ENCODE measurements at places on chromosomes 6 and 20. TPM values are rescaled to one million over a fixed set of nuclear protein-coding genes. Genes with fewer than 3 reads are reported as not detected.

Gene KHDC1L
- total RNA-seq, result 3.5 TPM

Gene ZMYND8
- total RNA-seq, result 102 TPM

Gene SLC35B2
- 49.8 TPM for total RNA-seq

Gene DLL1
- total RNA-seq, result 5.5 TPM

Gene RPS10
- 926 TPM for total RNA-seq

Gene PHIP
- total RNA-seq, result 43.9 TPM

Gene CALHM6
- 10.4 TPM for total RNA-seq

Gene TMEM244
- not detected for total RNA-seq

Gene PCK1
- total RNA-seq, result 3.1 TPM

Gene CRISP2
- 197 TPM for total RNA-seq

Gene ALDH8A1
- 4.9 TPM for total RNA-seq

Gene MAPK13
- 61.7 TPM for total RNA-seq

Gene FOXP4
- 39.7 TPM for total RNA-seq

Gene DDR1
- total RNA-seq, result 97.6 TPM

DNA sequence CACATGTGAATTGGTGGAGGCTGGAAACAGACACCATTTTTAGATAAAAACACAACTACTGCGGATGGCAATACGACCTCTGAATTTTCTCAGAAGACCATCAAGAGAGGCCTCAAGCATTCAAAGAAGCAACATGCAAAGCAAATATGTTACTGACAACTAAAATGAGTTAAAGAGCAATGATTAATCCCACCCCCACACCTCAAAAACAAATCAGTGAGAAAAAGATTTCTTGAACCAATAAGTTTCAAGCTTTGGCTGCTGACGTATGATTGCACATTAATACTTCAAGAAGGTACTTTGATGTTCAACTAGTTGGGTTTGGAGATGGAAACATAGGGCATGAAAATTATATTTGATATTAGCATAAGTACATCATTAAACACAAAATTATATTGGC is 982 bp downstream of the MMUT start:
- peaks cover 13% of the 10 kb centered on the region for H3K4me1 ChIP-seq
- H3K36me3 ChIP-seq, result no peaks in the 10 kb centered on the region
- no peaks in the 10 kb centered on the region for H3K27me3 ChIP-seq
- H3K4me3 ChIP-seq, result peak overlapping the region; percentile 91
- H3K27ac ChIP-seq, result no peak overlapping the region

GRCh38 chr6:33118525-33119123 is 42.8 kb downstream of the HLA-DPB1 start:
- H3K27me3 ChIP-seq, result peaks cover 3% of the 10 kb centered on the region
- H3K27ac ChIP-seq, result no peak overlapping the region
- no peaks in the 10 kb centered on the region for H3K4me1 ChIP-seq
- no peak overlapping the region for H3K4me3 ChIP-seq
- no peak for DNase-seq

DNA sequence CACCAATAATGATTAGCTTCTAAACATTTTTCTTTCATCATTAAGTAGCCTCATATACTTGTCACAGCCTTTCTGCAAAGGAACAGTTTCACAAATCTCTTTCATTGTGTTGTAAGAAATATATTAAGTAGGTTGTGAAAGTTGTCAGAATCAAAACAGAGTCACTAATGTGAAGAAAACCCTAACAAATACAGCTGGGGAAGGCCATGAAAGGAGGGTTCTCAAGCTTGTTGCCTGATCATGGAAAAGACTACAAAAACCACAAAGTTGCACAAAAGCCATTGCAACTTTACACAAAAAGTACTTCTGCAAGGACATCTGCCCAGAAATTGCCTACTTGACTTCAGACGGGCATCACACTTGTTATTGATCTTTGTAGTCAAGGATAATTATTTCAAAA is 216.1 kb downstream of the ALDH8A1 start:
- no peaks in the 10 kb centered on the region for H3K27me3 ChIP-seq
- no peak overlapping the region for H3K4me3 ChIP-seq
- H3K4me1 ChIP-seq, result peaks cover 3% of the 10 kb centered on the region
- no peak overlapping the region for H3K27ac ChIP-seq

DNA sequence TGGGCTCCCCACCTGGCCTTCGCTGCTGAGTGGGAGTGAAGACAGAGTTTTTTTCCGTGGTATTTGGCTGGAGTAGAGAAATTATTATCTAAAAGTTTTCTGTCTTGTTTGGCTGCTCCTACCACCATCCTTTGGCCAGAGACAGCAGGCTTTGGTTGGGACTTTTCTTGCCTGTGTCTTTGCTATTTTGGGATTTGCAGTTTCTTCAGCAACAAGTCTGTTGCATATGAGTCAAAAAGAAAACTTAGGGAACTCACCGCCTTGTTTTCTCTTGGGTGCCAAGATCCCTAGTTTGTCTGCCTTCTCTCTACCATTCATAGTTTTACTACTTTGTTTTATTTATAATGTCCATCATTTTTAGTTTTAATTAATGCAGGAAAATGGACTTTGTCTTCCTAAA is 683.8 kb downstream of the DOK5 start:
- no peak overlapping the region for H3K27ac ChIP-seq
- no peak for DNase-seq
- no peaks in the 10 kb centered on the region for H3K36me3 ChIP-seq
- H3K27me3 ChIP-seq, result no peaks in the 10 kb centered on the region
- no peaks in the 10 kb centered on the region for H3K4me1 ChIP-seq
- H3K4me3 ChIP-seq, result no peak overlapping the region

DNA sequence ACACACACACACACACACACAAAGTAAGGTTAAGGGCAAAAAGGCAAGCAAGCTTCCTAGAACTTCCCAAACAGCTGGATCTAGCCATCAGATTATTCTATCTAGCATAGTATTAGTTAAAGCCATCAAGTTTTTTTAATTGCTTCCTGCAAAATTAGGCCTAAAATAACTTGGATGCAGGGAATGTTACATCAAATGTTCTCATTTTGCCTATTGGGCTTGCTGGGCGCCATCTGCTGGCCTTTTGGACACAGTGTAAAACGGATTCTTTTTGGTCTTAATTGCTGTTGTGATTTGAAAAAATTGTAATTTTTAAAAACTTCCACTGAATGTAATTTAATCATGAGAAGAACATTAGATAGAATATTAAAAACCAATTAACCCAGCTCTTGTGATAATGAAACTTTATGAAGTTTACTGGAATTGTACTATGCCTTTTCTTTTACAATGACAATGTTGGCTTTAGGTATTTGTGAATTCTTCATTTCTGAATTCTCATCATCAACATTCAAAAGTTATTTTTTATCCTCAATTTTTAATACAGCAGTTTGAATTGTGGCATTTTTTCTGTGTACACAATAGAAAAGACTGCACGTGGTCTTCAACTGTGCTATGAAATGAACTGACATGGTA is 6.8 kb downstream of the MKKS start:
- H3K36me3 ChIP-seq, result no peaks in the 10 kb centered on the region
- no peak overlapping the region for H3K4me3 ChIP-seq
- peaks cover 17% of the 10 kb centered on the region for H3K4me1 ChIP-seq
- no peak overlapping the region for H3K27ac ChIP-seq

GRCh38 chr6:144365271-144365670 is 80.1 kb downstream of the UTRN start:
- H3K4me3 ChIP-seq, result no peak overlapping the region
- no peak overlapping the region for H3K27ac ChIP-seq

DNA sequence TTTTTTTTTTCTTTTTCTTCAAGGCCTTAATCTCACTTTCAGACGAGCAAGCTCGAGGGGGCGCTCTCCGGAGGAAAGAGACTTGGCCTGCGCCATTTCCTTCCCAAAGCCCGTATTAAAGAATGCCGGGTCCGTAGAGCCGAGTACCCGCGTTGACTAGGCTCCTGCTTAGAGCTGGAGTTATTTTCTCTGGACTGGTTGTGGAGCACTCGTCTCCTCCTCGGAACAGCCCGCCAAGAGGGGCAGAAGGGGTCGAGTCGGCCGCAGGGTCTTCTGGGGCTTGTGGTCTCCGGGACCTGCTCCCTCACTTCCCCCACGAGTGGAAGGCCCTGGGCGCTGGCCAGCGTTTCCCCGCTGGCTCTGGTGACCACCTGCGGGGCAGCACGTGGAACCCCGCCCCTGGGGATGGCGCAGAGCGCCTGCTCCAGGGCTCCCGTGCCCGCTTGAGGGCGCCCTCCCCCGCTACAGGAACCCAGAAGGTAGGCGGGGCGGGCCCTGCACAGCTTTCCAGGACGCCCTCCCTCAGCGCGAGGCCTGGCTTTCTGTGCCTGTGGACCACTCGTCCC is 2.7 kb upstream of the MEI4 start:
- peak; percentile 84 for DNase-seq
- no peaks in the 10 kb centered on the region for H3K36me3 ChIP-seq
- peak overlapping the region; percentile 70 for H3K27ac ChIP-seq
- H3K27me3 ChIP-seq, result no peaks in the 10 kb centered on the region
- H3K4me1 ChIP-seq, result no peaks in the 10 kb centered on the region

GRCh38 chr6:137820952-137821351 is 46.1 kb upstream of the TNFAIP3 start:
- DNase-seq, result no peak
- no peaks in the 10 kb centered on the region for H3K27me3 ChIP-seq
- H3K27ac ChIP-seq, result peak overlapping the region; percentile 21
- H3K4me1 ChIP-seq, result peaks cover 28% of the 10 kb centered on the region
- no peaks in the 10 kb centered on the region for H3K36me3 ChIP-seq

- no peak overlapping the region for H3K4me3 ChIP-seq
- no peak overlapping the region for H3K27ac ChIP-seq
- peaks cover 14% of the 10 kb centered on the region for H3K4me1 ChIP-seq
- H3K27me3 ChIP-seq, result no peaks in the 10 kb centered on the region
Measured at GRCh38 chr6:116247285-116247684, 6.6 kb downstream of the TSPYL4 start.

GRCh38 chr6:118896339-118897136 is 2.6 kb downstream of the ASF1A start:
- H3K27ac ChIP-seq, result no peak overlapping the region
- H3K4me3 ChIP-seq, result no peak overlapping the region
- no peaks in the 10 kb centered on the region for H3K27me3 ChIP-seq
- H3K4me1 ChIP-seq, result peaks cover 9% of the 10 kb centered on the region

GRCh38 chr20:8330319-8330784 is 198.3 kb downstream of the PLCB1 start:
- no peaks in the 10 kb centered on the region for H3K36me3 ChIP-seq
- H3K4me1 ChIP-seq, result no peaks in the 10 kb centered on the region
- no peaks in the 10 kb centered on the region for H3K27me3 ChIP-seq
- no peak overlapping the region for H3K4me3 ChIP-seq

GRCh38 chr6:142395768-142396231 is 94.0 kb downstream of the ADGRG6 start:
- no peaks in the 10 kb centered on the region for H3K4me1 ChIP-seq
- no peak overlapping the region for H3K4me3 ChIP-seq
- no peaks in the 10 kb centered on the region for H3K36me3 ChIP-seq
- no peaks in the 10 kb centered on the region for H3K27me3 ChIP-seq
- DNase-seq, result no peak
- no peak overlapping the region for H3K27ac ChIP-seq

- no peak for DNase-seq
- H3K4me1 ChIP-seq, result no peaks in the 10 kb centered on the region
- H3K4me3 ChIP-seq, result no peak overlapping the region
Measured at GRCh38 chr20:59284470-59284869, 15.9 kb upstream of the EDN3 start.

GRCh38 chr6:158744986-158745430 is 74.2 kb downstream of the EZR start:
- no peaks in the 10 kb centered on the region for H3K4me1 ChIP-seq
- H3K36me3 ChIP-seq, result no peaks in the 10 kb centered on the region
- H3K27me3 ChIP-seq, result no peaks in the 10 kb centered on the region
- H3K27ac ChIP-seq, result no peak overlapping the region

DNA sequence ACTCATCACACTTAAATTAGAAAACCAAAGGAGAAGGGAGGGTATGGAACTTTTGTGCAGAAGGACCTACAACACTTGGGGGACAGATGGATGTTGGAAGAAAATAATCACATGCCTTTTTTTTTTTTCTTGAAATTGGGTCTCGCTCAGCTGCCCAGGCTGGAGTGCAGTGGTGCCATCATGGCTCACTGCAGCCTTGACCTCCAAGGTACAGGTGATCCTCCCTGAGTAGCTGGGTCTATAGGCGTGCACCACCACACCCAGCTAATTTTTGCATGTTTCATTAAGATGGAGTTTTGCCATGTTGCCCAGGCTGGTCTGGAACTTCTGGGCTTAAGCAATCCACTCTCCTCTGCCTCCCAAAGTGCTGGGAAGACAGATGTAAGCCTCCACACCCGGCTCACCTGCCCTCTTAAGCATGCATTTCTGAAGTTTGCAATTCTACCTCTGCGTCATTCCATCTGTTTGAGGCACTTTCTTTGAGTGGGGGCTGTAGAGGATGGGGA is 370.8 kb upstream of the JARID2 start:
- H3K27me3 ChIP-seq, result no peaks in the 10 kb centered on the region
- H3K4me1 ChIP-seq, result no peaks in the 10 kb centered on the region
- no peak overlapping the region for H3K27ac ChIP-seq
- DNase-seq, result no peak
- H3K36me3 ChIP-seq, result no peaks in the 10 kb centered on the region

GRCh38 chr20:10609770-10610169 is 64.0 kb downstream of the JAG1 start:
- no peak overlapping the region for H3K27ac ChIP-seq
- no peak for DNase-seq
- peaks cover 14% of the 10 kb centered on the region for H3K4me1 ChIP-seq
- no peak overlapping the region for H3K4me3 ChIP-seq
- H3K27me3 ChIP-seq, result no peaks in the 10 kb centered on the region

DNA sequence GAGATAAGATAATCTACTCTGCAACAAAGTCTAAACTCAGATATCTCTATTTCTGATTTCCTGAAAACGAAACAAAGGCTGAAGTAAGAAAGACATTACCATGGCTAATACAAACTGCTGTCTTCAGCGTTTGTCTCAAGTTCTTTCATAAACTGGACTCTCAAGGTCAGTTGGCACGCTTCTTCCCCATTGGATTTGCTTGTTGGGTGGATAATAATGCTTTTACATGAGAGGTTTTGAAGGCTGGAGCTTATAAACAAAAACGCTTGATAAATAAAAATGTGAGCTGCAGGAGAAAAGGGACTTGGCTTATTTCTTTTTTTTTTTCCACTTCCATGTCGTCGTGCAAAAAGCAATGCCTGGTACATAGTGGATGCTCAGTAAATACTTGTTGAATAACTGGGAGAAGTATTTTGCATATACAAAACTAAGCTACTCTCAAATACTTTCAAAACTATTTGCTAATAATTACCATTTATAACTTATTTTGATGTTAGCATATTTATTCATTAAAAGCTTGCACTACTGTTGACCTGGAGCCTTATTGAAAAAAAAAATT is 65.7 kb upstream of the EEF1A1 start:
- peak overlapping the region; percentile 97 for H3K27ac ChIP-seq
- H3K27me3 ChIP-seq, result no peaks in the 10 kb centered on the region
- peak; percentile 82 for DNase-seq
- no peaks in the 10 kb centered on the region for H3K36me3 ChIP-seq
- peaks cover 9% of the 10 kb centered on the region for H3K4me1 ChIP-seq

DNA sequence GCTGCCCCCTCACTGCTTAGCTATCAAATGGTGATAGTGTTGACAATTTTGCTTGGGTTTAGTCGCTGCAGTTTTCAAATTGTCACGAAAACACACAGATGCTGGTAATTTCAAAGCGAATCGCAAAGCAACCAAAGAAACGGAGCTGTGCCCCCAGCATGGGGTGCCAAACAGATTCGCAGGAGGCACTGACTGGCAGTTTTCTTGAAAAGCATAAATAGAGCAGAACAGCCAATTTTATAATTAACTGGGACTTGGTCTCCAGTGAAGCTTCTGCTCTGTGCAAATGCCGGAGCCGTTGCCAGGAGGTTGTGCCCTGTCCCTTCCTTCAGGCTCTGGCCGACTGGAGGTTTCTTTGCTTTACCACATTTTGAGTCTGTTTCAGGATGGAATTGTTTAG is 18.8 kb downstream of the ARHGAP40 start:
- no peaks in the 10 kb centered on the region for H3K27me3 ChIP-seq
- H3K4me3 ChIP-seq, result no peak overlapping the region
- no peak for DNase-seq
- no peak overlapping the region for H3K27ac ChIP-seq
